ACHN (cell line): ENCODE measurements at places on chromosomes 3 and 15.

GRCh38 chr3:90102146-90102545 is 994.7 kb downstream of the EPHA3 start:
- no peak for DNase-seq

- no peak for DNase-seq
These were observed 141.8 kb downstream of the ALDH1A2 start for GRCh38 chr15:57923750-57924149.

DNA sequence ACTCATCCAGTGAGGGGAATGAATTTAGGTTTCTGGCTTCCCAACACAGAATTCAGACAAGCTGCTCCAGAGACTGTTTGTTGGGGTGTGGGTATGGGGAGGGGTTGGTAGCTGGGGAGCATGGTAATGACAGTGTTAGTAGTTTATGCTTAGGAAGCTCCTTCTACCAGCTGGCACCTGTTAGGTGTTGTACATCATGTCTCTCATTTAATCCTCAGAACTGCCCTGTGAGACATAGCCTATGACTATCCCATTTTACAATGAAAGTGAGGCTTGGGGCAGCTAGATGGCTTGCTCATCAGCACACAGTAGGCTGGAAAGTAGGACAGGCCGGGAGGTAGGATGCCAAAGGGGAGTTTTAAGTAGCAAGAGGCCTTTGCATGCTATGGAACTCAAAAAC is 2.5 kb downstream of the EIF4E3 start:
- no peak for DNase-seq

- DNase-seq: no peak
These were observed 100.3 kb downstream of the STRIT1 start for GRCh38 chr3:155192957-155193746.

DNA sequence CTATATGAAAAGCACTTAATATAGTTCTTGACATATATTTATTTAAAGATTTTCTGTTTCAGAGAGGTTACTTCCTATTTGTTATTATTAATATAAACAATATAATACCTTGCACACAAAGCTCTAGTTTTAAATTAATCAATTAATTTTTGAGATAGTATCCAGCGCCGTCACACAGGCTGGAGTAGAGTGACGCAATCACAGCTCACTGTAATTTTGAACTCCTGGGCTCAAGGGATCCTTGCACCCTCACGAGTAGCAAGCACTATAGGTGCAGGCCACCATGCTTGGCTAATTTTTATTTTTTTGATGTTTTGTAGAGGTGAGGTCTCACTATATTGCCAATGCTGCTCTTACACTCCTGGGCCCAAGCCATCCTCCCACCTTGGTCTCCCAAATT is 209.3 kb downstream of the GREM1 start:
- no peak for DNase-seq

DNA sequence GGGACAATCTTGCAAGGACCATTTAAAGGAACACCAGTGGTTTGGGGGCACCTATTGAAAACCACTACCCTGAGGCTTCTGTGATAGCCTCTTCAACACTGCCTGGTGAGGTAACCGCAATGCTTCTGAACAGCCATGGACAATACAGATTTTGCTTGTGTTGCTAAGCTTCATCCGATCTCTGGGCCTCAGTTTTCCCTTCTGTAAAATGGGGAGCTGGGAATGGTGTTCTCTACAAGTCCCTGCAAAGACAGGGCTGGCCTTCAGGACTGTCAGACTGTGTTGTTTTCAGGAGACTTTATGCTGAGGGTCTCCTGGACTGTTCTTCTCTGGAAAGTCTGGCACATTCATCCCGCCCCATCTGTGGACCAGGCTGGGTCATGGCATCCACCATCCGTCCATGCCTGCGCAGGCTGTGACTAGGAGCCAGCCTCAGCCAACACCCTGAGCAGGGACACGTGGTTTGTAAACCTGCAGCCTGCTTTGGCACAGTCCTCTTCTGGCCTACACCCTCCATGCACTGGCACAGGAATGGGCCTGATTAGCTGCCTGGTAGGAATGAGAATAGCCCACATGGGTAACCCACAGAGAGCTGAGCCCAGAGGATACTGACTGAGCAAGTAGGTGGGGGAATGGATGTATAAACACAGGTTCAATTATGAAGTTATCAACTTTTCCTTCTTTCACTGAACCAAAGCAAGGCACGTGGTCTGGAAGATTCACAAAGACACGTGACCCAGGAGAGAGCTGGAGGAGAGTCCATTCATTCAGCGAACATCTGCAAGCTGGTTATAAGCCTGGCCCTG is 55.3 kb downstream of the ROPN1B start:
- DNase-seq: no peak

DNA sequence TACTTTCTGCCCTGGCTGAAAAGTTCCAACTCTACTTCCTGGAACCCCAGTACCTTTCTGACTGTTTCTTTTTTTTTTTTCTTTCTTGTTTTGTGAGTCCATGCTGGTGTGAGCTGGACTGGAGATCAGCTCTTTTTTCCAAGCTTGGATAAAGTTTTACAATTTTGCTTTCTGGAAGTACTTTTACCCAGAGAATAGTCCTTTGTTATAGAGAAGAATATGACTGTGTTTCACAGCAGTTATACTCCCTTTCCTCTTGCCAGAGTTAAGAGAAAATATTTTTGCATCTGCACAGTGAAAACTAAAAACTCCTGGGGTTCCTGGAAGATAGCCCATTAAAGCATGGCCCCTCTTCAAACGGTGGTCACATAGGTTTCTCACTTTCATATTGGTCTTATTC is 1100.6 kb downstream of the OTOL1 start:
- DNase-seq: no peak

GRCh38 chr3:52143156-52143555 is 11.1 kb downstream of the POC1A start:
- DNase-seq: no peak

- no peak for DNase-seq
These were observed 40.9 kb upstream of the EPHB1 start for GRCh38 chr3:134753999-134754742.

DNA sequence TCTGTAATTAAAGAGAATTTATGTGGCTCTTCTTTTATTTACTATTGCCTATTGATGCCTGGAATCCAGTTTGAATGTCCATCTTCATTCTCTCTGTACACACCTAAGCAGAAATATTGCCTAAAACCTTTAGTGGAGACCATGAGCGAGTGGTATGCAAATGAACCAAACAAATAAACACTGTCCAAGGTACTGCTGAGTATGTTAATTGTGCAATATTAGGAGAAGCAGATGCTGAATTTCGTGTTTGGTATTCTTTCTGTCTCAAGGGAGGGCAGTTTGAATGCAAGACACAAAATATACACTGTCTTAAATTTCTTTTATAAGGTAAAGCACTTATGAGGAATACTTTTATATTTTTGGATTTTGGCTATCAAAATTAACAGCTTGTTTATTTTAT is 440.9 kb downstream of the RBMS3 start:
- DNase-seq: no peak

DNA sequence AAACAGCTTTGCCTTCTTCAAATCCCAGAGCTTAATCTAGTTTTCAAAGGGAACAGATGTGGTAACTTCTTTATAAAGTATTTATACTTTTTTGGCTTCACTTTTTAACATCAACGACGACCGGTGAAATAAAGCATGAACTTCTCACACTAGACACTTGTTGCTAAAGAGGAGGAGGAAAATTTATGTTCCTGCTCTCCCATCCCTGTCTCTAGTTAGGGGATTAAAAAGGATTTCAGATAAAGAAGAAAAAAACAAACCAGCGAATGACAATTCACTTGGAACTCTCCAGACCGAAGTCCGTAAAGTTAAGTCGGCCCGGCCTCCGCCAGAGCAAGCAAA is 672 bp downstream of the NEDD4 start:
- DNase-seq: no peak

DNA sequence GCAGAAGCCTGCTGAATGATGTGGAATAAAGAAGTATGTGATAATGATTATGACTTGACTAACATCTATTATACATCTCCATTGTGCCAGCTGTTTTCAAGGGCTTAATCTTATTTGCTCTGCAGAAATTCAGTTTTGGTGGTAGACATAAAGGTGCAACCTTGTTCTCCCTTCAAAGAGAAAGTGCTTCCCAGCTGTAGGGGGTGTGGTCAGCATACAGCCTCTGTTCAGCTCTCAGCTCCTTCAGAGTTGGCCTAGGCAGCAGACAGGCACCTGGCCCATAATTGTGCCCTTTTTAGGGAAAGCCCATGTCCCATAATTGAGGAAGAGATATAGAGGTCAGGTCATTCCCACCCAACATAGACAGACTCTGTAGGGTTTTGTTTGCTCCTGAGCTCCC is 104.3 kb upstream of the EOMES start:
- DNase-seq: no peak

DNA sequence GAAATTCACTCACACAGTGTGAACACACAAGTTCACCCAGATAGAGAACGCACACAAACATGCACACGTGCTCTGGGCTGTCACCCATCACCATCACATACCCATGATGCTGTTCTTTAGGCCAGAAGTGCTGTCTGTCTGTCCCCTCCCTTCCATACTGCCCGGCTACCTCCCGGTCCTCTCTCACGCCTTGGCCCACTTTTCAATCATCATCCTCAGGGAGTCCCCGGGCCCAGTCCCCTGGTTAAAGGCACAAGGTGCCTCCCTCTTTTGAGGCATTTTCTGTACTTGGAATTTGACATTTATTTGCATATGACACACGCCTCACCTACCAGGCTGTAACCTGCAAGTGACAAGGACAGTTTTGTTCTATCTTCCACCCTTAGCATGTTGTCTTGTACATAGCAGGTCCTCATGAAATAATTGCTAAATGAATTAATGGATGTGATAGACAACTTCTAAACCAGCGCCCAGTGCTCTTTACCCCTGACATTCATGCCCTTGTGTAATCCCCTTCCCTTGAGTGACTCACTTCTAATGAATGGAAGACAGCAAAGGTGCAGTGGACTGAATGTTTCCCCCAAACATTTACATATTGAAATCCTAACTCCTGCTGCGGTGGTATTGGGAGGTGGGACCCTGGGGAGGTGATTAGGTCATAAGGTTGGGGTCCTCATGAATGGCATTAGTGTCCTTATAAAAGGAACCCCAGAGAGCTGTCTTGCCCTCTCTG is 73.9 kb upstream of the ADPGK start:
- no peak for DNase-seq

GRCh38 chr3:104150724-104151123 is 1216.0 kb upstream of the ALCAM start:
- no peak for DNase-seq

DNA sequence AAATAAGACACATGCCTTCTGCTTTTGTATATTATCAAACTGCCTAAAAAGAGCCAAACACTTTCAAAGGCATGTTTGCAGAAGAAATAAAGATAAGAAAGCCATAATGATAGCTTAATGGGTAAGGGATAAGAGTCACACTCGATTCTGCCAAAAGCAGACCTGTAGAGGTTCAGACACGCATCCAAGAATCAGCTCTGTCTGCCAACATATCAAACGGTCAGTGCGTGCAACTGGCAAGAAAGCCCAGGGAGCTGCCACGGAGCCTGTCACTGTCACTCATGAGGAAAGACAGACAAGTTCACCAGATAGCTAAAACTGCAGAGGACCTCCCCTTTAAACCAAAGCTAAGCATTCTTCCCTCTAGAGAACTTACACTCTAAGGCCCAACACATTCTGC is 23.2 kb downstream of the DCP1A start:
- DNase-seq: no peak

- DNase-seq: no peak
These were observed 201.6 kb upstream of the RGMA start for GRCh38 chr15:93290618-93290946.

GRCh38 chr15:99105514-99106341 is 848 bp downstream of the SYNM start:
- peak; percentile 58 for DNase-seq

GRCh38 chr15:34821831-34822230 is 26.5 kb upstream of the ACTC1 start:
- DNase-seq: no peak

DNA sequence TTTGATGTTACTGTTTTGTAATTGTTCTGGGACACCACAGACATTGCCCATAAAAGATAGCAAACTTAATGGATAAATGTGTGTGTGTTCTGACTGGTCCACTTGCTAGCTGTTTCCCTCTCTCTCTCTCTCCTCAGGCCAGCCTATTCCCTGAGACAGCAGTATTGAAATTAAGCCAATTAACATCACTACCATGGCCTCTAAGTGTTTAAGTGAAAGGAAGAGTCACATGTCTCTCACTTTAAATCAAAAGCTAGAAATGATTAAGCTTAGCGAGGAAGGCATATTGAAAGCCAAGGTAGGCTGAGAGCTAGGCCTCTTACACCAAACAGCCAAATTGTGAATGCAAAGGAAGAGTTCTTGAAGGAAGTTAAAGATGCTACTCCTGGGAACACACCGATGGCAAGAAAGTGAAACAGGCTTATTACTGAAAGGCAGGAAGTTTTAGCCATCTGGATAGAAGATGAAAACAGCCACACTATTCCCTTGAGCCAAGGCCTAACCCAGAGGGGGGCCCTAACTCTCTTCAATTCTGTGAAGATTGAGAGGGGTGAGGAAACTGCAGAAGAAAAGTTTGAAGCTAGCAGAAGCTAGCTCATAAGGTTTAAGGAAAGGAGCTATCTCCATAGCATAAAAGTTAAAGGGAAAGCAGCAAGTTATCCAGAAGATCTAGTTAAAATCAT is 295.1 kb downstream of the CHST2 start:
- DNase-seq: no peak

DNA sequence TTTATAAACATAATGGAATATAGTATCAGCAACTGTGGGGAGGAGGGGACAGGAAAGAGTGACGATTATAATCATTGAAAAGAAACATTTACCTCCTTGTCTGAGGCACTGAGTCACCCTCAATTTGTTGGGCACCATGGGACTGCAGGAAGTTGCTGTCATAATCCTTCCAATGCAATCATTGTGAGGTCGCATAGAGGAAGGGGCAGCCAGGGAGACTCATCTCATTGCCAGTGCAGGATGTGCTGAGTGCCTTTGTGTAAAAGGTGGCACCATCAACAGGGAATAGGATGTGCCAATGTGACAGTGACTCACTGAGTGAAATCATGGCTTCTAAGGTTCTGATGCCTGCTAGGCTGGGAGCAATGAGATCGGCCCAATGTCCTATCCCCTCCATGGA is 300.4 kb upstream of the ADAMTS9 start:
- no peak for DNase-seq

GRCh38 chr3:114392831-114393230 is 99.0 kb downstream of the TIGIT start:
- no peak for DNase-seq

DNA sequence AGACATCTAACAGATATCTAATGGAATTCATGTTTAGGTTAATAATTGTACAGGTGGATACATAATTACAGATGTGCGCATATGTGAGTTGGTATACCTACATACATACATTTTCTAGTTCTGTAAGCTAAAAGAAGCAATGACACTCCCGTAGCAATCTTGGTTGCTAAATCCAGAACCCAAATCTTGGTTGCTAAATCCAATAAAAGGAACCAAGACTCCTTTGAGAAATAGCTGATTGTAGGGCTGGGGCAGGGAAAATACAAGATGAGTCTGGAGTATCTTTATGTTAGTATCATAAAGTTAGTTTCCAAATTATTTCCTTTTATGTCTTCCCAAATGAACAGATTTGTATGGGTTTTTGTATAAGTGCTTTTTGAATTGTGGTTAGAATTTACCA is 135.2 kb downstream of the TMCC1 start:
- DNase-seq: no peak

- DNase-seq: no peak
These were observed 602 bp upstream of the ATP2B2 start for GRCh38 chr3:10505791-10506585.
